AG10803 (cell line): ENCODE measurements at places on chromosomes 4 and X.

GRCh38 chr4:38308728-38309311 lies 348.6 kb downstream of the PTTG2 start:
- peak; percentile 31 for DNase-seq

DNA sequence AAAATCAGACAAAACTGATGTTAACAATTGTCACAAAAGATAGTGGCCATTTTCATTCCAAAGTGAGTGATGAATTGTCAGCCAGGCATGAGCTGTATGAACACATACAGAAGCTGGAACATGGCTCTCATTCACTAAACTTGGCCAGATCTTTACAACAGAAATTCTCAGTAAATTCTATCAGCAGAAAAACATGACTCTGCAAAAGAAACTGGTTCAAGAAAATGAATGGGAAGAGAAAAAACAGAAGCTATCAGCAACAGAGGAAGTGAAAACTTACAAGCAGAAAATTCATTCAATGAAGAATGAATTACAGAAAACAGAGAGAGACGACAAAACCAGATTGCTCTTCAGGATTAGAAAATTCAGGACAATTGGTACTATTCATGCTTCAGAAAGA lies 249.6 kb downstream of the COL25A1 start:
- DNase-seq = no peak

DNA sequence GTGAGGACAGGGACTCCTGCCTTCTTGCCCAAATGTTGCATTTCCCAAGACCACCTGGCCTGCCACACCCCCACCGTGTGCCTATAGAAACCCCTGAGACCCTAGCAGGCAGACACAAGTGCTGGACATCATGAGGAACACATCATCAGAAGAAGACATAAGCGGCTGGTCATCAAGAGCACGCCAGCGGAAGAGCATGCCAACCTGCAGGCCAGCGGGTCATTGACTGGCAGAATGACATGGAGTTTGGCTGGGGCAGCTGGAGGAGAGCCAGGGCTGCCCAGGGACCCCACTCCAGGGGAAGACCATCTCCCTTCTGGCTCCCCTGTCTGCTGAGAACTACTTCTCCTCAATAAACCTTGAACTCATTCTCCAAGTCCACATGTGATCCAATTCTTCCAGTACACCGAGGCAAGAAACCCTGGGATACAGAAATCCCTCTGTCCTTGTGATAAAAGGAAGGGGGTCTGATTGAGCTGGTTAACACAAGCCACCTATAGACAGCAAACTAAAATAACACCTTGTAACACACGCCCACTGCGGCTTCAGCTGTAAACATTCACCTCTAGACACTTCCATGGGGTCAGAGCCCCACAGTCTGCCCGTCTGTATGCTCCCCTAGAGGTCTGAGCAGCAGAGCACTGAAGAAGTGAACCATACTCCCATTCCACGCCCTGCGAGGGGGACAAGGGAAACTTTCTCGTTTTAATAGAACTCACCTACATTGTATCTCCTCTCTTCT lies 164.8 kb upstream of the EMCN start:
- no peak for DNase-seq

- no peak for DNase-seq
Observed at GRCh38 chrX:68199062-68199848, 234.0 kb downstream of the OPHN1 start.

DNA sequence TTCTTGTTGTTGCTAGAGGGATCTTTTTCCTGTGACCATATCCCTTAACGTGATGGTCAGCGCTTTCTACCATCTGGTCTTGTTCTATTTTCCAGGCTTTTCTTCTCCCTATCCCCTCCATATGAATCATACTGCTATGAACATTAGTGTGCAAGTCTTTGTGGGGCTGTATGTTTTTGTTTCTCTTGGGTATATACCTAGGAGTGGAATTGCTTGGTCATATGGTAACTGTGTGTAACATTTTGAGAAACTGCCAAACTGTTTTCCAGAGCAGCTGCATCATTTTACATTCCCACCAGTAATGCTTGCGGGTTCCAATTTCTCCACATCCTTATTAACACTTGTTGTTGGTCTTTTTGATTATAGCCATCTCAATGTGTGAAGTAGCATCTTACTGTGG lies 121.4 kb downstream of the SPRY1 start:
- DNase-seq = no peak

DNA sequence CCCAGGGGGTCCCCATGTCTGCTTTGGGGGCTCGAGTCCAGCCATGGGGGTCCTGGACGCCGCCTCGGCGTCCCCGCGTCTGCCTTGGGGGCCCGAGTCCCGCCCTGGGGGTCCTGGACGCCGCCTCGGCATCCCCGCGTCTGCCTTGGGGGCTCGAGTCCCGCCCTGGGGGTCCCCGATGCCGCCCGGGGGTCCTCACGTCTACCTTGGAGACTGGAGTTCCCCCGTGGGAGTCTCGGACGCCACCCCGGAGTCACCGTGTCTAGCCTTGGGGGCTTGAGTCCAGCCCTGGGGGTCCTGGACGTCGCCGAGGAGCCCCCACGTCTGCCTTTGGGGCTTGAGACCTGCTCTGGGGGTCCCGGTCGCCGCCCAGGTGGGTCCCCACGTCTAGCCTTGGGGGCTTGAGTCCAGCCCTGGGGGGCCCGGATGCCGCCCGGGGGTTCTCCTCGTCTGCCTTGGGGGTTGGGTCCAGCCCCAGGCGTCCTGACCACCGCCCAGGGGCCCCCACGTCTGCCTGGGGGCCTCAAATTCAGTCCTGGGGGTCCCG lies 1.1 kb upstream of the GTPBP6 start:
- no peak for DNase-seq

DNA sequence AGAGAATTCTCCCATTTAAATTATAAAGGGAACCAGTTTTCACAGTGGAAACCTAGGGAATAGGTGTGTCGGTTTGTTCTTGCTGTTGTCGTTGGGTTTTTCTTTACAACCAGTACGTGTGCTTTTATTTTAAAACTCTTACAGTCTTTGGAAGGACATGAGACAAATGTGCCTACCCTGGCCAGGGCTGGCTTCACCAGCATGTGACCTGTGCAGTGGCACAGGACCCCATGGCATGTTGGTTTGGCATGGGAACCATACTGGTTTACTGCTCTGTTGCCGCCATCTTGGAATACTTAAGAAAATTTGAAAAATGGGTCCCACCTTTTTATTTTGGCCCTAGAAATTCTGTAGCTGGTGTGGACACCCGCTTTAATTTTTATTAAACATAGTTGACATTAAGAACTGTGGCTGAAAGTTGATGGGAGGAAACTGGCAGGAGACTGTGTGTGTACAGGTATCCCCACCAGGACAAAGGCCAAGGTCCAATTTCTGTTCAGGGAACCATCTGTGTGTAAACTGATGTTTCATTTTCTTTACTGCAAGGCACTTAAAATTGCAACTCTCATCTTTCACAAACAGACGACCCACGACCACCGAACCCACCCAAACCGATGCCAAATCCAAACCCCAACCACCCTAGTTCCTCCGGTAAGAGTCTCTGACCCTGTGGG lies 28.8 kb downstream of the CD99 start:
- DNase-seq = no peak

DNA sequence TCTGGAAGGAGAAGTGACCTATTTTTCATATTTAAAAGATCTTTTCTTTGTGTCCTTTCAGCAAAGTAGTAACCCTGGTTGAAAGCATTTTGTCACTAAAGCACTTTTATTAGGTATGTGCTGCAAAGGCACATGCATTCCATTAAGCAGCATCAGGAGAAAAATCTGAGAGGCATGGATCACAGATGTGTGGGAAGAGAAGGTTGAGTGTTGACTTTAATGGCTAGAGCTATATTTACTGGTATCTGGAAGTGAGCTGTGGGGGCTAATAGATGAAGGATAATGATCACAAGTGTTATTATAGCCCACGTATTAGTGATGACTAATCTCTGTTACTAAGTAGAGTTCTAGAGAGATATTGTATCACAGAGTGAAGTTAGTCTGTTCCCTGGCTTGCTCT lies 1520.7 kb downstream of the ARAP2 start:
- no peak for DNase-seq

DNA sequence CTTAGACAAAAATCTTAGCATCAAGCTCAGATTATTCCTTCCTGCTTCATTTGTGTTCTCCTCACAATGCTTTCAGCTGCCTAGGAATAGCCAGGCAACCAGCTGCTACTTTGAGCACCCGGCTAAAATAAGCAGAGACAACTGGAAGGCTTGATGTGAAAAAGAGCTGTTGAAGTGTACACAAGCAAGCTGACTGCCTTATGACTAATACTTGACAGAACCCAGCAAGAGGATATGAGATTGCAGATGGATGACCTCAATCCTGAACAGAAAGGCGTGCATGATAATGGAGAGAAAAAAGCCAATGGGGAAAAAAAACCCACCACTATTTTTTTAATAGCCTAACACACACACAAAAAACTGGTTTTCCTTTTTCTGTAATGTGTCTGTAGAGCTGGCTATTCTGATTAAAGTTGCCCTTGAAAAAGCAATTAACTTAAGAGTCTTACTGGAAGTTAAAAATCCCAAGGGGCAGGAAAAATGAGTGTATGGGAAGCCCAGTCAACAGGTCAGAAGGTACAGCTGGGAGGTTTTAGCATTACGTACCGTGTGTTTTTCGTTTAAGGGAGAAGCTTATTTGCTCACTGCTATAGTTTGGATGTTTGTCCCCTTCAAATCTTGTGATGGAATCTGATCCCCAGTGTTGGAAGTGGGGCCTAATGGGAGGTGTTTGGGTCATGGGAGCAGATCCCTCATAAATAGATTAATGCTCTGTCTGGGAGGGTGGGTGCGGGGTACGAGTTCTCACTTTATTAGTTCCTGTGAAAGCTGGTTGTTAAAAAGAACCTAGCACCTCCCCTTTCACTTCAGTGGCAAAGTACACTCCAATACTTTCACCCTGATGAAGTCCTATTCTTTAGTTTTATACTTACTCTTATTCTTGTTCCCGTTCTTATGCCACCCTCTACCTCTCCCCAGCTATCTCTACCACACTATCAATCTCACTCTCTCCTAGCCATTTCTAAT lies 37.1 kb upstream of the HERC6 start:
- DNase-seq = peak; percentile 82

DNA sequence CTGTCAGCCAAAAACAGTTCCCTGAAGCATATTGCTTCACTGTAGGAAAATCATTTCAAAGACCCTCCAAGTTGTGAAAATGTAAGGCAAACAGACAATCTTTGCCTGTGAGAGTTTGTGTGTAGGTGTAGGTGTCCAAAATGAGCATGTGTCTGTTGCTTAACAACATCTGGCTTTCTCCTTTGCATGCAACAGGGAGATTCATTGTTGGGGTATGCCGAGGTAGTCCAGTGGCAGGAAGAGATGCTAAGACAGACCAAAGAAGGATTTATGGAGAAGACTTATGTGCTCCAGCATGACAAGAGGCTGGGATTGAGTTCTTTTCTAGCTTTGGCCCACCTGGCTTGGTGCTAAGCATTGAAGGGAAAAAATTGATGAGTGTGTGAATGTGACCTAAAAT lies 29.8 kb upstream of the SMAD1 start:
- DNase-seq = peak; percentile 0

DNA sequence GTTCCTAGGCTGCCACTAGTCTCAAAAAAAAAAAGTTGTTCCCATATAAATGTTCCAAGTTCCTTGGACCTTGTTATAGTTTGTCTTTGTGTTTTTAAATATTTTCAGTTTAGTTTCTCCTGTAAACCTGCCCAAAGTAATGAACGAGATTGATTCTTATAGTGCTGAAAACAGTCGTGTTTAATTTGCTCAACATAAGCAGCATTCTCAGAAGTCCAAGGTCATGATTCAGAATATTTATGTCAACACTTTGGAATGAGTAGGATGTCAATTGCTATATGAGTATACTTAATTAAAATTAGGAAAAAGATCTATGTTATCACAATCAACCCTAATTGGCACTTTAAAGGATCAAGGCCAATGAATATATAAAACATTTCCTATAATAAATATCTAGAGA lies 510.9 kb downstream of the PPP4R3C start:
- DNase-seq = no peak

DNA sequence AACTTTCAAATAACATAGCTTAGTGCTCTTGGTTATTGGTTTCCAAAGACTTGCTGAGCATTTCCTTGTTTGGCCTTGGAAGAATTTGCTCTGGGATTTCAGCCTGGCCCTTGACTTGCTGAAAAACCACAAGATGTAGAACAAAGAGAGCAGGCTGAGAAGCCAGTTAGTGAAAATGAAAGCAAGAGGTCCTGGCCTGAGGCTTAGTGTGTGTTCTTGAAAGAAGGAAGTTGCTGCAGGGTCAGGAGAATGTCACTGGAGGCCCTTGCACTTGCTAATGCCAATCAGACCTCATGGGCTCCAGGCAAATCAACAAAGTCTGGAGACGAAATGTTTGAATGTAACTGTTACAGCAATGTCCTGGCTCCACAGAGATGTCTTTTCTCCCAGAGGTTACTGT lies 79.4 kb downstream of the SYNPO2 start:
- DNase-seq = peak; percentile 91

GRCh38 chrX:151771726-151772125 lies 37.2 kb downstream of the CNGA2 start:
- DNase-seq = no peak

DNA sequence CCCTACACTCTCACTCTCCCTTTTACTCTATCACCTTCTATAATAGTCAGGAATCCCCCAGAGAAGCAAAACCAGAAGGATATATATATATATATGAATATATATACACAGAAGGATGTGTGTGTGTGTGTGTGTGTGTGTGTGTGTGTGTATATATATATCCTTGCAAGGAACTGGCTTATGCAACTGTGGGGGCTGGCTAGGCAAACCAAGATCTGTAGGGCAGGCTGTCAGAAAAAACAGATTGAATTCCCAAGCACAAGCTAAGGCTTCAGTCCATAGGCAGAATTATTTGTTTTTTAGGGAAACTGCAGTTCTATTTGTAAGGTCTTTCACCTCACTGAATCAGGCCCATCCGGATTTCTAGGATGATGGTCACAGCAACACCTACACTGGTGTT lies 13.0 kb upstream of the KLHL2 start:
- no peak for DNase-seq

DNA sequence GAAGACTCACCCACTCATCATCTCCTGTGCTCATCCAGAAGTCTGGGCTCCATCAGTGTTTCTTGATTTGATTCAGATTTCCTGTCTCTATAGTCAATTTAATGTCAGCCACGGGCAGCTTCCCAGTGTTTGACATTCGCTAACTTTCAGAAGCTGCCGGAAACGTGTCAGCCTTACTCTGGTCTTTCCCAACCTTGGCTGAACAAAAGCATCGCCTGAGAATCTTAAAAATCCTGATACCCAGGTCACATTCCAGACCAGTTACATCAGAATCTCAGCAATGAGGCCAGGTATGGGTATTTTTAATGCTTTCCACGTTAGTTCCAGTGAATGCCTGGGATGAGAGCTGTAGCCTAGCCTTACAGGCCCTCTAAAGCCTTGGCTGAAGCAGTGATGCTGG lies 233.8 kb downstream of the FRMPD4 start:
- DNase-seq = peak; percentile 82

GRCh38 chrX:85836868-85837267 lies 210.5 kb downstream of the CHM start:
- DNase-seq = peak; percentile 54

GRCh38 chr4:181820553-181820952 lies 422.6 kb upstream of the TENM3 start:
- DNase-seq = no peak

DNA sequence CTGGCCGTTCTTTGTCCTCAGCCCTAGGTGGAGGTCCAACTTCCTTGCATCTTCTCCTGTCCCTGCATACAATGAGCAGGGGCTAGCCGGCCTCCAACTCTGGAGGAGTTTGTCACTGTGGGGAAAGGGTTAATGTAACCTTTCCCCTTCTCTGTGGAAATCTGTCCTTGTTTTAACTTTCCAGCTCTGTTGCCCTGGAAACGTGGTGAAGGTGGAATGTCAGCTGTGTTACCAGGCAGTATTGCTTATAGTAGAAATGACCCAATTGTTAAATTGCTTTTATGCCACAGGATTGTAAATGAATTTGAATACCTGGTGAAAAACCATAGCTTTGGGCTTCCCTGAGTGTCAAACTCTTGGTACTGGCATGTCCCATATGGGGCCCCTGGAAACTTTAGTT lies 131.6 kb upstream of the SCML1 start:
- peak; percentile 56 for DNase-seq
